ENCODE measurements at places on chromosomes 1 and 21. TPM values are rescaled to one million over a fixed set of nuclear protein-coding genes. Genes with fewer than 3 reads are reported as not detected.

CYP4X1 gene
- polyA plus RNA-seq, result 1.8 TPM

- no peak for DNase-seq
Observed at GRCh38 chr1:29963946-29964345, 727.6 kb downstream of the PTPRU start.

- peak; percentile 39 for DNase-seq
Observed at GRCh38 chr1:24317081-24317480, 2.1 kb upstream of the GRHL3 start.

DNA sequence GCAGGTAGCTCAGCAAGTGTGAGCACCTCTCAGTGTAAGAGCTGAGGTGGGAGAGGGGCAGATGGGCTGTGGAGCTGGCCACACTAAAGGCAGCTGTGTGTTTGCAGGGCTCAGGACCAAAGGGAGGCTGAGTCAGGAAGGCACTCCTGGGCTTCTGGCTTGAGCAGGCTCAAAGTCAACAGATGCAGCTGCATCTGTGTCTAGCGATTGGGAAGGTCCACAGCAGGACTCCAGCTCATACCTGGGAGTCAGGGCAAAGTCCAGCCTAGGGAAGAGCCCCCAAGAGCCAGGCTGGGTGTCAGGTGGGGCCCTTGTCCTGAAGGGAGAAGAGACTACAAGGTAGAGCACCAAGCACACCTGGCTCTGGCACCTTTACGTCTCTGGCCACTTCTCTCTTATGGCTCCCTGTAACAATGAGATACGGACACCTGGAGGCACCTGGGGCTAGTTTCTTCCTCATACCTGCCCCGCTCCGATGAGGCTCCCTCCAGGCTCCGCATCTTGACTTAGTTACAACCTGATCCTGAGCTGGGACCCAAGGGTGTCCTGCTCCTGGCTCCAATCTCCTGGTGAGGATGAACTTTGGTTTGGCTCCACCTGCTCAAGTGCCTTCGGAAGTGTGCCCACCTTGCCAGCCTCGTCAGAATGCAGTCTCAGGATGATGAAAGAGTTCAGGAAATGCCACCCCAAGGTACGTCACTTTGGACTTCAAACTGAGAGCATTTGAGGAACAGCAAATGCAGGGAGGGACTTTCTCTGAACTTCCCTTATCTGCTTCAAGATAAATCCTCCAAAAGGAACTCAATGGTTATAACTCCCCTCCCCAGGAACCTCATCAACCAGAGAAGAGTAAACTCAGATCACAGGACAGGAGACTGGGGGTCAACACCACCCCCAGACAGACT, 21.5 kb upstream of the SLC2A1 start:
- DNase-seq, result no peak

LIPI gene
- polyA plus RNA-seq, result not detected

GRCh38 chr1:2240270-2241156, 12.4 kb downstream of the SKI start:
- no peak for DNase-seq

- DNase-seq, result no peak
Observed at GRCh38 chr21:42377211-42377950, 11.0 kb upstream of the TFF1 start.

GRCh38 chr1:234589064-234589800, 20.7 kb downstream of the IRF2BP2 start:
- no peak for DNase-seq

UMODL1 gene
- polyA plus RNA-seq, result not detected

- DNase-seq, result no peak
Observed at GRCh38 chr1:39990428-39990827, 35.5 kb downstream of the MFSD2A start.

GRCh38 chr1:38034871-38035270, 11.7 kb downstream of the POU3F1 start:
- DNase-seq, result no peak

DNA sequence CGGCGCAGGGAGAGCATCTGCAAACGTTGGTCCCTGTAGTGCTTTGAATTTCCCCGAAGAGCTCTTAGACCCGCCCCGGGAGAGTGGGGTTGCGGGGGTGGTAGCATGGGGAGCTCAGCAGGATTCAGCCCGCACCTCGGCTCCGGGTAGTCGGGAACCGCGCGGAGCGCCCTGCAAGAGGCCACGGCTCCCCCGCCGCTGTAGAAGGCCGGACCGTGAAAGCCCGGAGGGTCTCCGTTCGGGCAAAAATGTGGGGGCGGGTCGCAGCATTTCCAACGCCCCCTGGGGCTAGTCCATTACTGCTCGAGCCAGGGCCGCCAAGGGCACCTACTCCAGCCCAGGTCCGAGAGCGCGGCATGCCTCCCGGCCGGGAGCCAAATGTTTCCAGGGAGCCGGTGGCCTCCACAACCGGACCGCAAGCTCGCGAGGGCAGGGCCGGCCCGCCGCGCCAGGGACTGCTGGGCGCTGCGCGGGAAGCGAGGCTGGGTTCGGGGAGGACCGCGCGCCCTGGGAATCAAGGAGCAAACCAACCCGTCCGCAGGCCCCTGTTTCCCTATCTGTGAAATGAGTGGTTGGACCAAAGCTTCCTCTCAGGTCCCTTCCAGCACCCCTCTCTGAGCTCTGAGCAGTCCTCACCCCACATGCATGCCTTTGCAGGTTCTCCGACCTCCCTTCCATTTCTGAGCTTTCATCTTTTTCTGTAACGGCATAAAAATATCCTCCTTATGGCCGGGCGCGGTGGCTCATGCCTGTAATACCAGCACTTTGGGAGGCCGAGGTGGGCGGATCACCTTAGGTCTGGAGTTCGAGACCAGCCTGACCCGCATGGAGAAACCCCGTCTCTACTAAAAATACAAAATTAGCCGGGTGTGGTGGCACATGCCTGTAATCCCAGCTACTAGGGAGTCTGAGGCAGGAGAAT, 775 bp upstream of the TMEM63A start:
- no peak for DNase-seq

GRCh38 chr1:192395895-192396294, 79.1 kb downstream of the RGS21 start:
- no peak for DNase-seq

FCGR2B gene
- 25.3 TPM for polyA plus RNA-seq

DNA sequence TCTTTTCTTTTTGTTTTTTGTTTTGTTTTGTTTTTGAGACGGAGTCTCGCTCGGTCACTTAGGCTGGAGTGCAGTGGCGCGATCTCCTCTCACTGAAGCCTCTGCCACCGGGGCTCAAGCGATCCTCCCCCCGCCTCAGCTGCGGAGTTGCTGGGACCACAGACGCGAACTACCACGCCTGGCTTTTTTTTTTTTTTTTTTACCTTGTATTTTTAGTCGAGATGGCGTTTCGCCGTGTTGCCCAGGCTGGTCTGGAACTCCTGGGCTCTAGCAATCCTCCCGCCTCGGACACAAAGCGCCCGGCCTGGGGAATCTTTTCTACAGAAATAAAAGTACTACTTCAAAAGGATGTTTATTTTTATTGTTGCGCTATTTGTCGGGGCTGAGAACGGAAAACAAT, 1.1 kb upstream of the SETDB1 start:
- DNase-seq, result no peak

- no peak for DNase-seq
Observed at GRCh38 chr1:76827066-76827465, 40.2 kb upstream of the ST6GALNAC5 start.

- no peak for DNase-seq
Observed at GRCh38 chr21:36541721-36542139, 61.8 kb upstream of the CLDN14 start.

GRCh38 chr1:33268457-33268856, 12.2 kb downstream of the ZNF362 start:
- DNase-seq, result no peak

LCA5L gene
- 1.5 TPM for polyA plus RNA-seq

DIO1 gene
- 0.08 TPM for polyA plus RNA-seq

GRCh38 chr1:2386636-2387611, 4.4 kb downstream of the MORN1 start:
- no peak for DNase-seq

CD52 gene
- polyA plus RNA-seq, result 17.0 TPM

DNA sequence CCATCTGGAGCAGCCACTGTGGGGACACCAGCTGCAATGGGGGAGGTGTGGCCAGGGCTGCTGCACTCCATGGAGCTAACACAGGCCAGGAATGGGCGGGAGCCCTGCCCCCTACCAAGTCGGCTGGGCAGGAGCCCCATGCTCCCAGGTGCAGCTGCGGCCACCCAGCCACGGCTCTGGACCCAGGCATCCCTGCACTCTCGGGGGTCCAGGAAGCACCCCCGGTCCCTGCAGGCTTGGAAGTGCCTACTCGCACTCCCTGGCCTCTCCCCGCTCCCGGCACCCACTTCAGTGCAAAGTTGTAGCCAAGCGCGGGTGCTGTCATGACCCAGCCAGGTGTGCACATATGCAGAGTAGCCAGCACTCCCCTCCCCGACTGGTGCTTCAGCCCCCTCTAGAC, 91.8 kb downstream of the HLCS start:
- DNase-seq, result no peak

DNA sequence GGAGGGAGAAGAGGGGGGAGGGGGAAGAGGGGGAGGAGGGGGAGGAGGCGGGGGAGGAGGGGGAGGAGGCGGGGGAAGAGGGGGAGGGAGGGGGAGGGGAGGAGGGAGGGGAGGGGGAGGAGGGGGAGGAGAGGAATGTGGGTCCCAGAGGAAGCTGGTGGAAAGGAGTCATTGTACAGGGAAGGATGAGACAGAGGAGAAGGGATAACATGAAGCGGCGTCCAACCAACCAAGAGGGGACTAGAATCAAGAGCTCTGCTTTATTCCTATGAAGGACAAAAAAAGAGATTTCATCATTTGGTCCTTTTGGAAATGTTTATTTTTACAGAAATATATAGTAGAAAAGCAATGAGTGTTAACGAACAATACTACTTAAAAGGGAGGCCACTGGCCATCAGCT, 24.5 kb downstream of the COA6 start:
- DNase-seq, result no peak

DNA sequence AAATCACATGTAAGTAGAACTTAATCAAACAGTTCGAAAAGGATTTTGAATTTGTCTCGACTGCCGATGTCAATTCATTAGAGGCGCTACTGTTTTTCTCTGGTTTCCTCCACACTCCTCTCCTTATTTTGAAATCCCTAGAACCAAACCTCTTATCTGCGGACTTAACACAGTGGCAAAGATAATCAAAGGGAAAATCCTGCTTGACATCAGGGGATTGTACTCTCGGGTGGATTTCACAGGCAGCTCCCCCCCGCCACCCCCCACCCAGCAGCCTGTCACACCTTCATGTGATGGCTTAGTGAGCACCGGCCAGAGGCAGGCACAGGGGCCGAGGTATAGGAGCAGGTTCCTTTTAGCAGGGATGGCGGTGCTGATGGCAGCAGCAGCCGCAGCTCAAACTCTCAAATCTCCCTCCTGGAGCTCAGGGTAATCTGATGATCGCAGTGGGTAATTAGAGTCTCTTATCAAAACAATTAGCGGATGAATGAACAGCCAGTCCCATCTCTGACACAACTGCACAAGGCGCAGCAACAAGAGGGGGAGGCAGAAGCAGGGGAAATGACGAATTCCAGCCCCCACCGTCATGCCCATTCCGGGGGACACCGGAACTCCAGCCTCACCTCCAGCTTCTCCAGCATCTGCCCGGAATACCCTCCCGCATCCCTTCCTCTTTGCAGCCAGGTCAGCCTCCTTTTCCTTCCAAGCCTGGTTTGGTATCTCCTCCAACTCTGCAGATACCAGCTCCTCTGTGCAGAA, 80.3 kb downstream of the SSBP3 start:
- no peak for DNase-seq

B3GALT2 gene
- 3.5 TPM for polyA plus RNA-seq

- no peak for DNase-seq
Observed at GRCh38 chr1:231716879-231717278, 90.3 kb downstream of the DISC1 start.

DNA sequence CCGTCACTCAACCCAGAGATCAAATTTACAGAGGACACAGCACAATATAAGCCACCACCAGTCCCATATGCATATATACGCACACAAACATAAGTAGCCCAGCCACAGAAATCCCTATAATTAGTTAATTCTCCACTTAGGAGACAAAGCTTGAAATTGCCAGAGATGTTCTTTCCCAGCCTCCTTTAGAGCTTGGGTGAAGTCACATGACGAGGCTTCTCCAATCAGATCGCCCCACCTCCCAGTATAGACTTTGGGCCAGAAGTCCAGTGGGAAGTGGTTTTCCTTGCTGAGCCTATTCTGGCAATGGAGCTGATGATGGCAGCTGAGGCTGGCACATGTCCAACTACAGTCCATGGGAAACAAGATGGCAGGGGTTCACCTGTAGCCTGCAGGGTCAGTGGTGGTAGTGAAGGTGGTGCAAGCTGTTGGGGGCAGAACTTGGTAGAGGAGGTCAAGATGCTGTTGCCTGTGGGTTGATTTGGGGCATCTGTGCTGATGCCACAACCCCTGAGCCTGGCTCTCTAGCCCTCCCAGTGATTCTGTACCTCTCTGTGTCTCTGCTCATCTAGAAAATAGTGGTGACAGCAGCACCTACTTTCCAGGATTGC, 535.9 kb downstream of the MATN1 start:
- no peak for DNase-seq

DYNLT4 gene
- 0.35 TPM for polyA plus RNA-seq

FBXO2 gene
- 5.5 TPM for polyA plus RNA-seq

DNA sequence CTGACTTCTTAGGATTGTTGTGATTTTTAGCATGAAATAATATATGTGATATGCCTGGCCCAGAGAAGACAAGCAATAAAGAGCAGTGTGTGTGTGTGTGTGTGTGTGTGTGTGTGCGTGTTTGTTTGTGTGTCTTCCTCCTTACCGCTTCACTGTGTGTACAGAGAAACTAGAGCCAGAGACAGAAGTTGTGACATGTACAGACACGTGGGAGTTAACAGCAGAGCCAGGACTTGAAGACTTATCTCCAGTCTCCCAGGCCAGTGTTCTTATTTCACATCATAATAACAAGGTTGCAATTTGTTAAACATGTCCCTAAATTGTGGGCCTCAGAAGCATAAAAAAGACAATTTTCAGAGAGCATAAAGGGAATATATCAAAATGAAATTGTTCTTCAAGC, 192.0 kb upstream of the JUN start:
- peak; percentile 58 for DNase-seq

DNA sequence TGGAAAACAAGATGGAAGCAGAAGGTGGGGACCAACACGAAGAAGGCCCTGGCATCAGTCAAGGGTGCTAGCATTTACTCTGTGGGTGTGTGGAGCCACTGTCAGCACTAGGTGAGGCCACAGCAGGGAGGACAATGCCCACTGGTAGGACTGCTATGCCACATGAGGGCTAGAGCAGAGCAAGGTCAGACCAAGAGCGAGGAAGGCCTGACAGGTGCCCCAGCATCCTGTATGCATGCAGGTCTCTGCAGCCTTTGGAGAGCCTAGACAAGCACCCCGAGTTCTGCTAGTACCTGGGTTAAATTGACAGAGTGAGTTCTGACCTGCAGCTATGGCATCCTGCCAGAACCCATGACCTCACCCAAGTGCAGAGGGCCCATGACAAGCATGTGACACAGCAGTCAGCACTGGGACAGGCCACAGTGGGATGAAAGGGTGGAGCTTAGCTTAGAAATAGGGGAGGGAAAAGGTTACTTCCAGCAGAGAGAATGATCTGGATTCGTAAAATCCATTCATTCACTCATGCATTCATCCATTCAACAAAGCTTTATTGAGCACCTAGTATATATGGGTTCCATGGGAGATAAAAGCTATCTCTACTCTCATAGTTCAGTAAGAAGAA, 9.0 kb upstream of the CSF1 start:
- DNase-seq, result no peak

GRCh38 chr1:115783311-115783710, 14.8 kb upstream of the CASQ2 start:
- no peak for DNase-seq

GRCh38 chr1:206955476-206956451, 9.5 kb upstream of the PIGR start:
- DNase-seq, result no peak

Measured in urinary bladder (tissue), 4 donors.